Tongue (tissue), 3 donors: ENCODE measurements at places on chromosomes 1 and 21. TPM values are rescaled to one million over a fixed set of nuclear protein-coding genes. Genes with fewer than 3 reads are reported as not detected.

The SASS6 gene
- 3.9 TPM for total RNA-seq

The CFAP141 gene
- not detected for total RNA-seq

The COL24A1 gene
- 4.9 TPM for total RNA-seq

The GCSAML gene
- total RNA-seq = 0.72 TPM

The SLC25A34 gene
- total RNA-seq = 2.9 TPM

The C2CD2 gene
- total RNA-seq = 12.1 TPM

The OR2L3 gene
- total RNA-seq = 0.10 TPM

The FCGR3A gene
- total RNA-seq = 3.4 TPM

The MYOM3 gene
- 440 TPM for total RNA-seq

The KCNQ4 gene
- total RNA-seq = 9.0 TPM

The ARHGEF16 gene
- 7.6 TPM for total RNA-seq

- DNase-seq = no peak
These were observed 30.5 kb upstream of the DISP1 start for GRCh38 chr1:222784371-222784770.

GRCh38 chr1:1788646-1789431 lies 10.6 kb upstream of the NADK start:
- no peak for DNase-seq

- DNase-seq = no peak
These were observed 51.6 kb upstream of the HAO2 start for GRCh38 chr1:119316870-119317416.

DNA sequence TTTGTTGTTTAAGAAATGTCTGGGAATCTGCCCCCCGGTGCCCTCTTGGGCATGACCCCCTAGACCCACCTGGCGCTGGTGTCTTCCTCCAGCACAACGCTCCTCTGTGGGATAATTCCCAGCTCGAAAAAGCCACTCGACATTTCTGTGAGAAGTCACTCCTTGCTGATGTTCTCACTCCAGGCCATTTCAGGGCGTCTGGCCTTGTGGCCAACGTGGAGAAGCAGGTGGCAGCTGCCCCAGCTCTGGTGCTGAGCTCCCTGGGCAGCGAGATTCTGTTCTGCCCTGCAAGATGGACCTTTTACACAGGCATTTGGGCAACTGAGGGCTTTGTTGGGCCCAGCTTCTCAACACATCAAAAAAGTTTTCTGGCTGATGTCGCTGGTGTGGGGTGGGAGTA lies 147.7 kb upstream of the WNT4 start:
- no peak for DNase-seq

- DNase-seq = no peak
These were observed 152.9 kb downstream of the ZBTB18 start for GRCh38 chr1:244204004-244204403.

DNA sequence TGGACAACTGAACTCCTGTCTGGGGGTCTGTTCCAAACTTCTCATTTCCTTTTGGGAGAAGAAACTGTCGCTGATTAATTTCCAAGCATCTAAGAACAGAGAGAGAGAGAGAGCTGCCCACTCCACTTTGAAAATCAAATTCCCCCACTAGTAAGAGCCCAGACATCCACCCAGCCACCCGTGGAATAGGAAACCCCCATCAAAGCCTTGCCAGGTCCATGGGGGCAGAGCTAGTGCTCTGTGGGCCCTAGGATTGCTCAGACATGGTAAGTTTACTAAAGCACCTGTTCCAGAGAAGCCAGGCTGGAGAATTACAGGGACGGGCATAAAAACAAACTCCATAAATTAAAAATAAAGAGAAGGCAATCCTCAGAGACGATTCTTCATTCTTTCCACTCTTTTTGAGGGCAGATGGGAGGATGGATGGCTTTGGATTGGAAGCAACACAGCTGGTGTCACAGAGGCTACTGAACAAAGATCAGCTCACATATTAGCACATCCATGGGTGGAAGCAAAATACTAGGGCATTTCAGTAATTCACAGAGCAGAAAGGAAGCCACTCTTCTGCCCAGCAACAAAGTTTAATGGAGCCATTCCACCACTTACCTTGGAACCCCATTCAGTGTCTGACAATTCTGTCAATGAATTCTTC lies 103.9 kb downstream of the COLGALT2 start:
- no peak for DNase-seq

GRCh38 chr1:69263921-69264391 lies 303.8 kb upstream of the LRRC7 start:
- peak; percentile 12 for DNase-seq

GRCh38 chr1:24009406-24009805 lies 29.3 kb upstream of the SRSF10 start:
- no peak for DNase-seq

GRCh38 chr21:40587736-40588346 lies 259.1 kb downstream of the DSCAM start:
- DNase-seq = peak; percentile 29

GRCh38 chr1:115705085-115705951 lies 63.2 kb downstream of the CASQ2 start:
- no peak for DNase-seq

GRCh38 chr21:33075596-33076195 lies 5.8 kb downstream of the OLIG1 start:
- DNase-seq = no peak

DNA sequence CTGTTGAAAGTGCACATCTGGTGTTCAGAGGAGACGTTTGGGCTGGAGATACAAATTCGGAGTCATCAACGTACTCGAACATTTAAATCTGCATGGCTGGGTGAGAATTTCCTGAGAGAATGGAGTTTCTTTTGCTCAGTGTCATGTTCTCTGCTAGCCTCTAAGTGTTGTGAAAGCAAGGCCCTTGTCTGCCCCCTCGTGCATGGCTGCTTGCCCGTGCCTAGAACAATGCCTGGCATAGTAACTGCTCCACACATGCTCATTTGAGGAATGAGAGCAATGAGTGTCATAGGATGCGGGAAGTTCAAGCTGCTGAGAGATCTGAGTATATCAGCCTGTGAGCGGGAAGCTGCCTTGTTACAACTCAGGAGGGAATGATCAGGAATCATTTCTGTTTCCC lies 171.1 kb upstream of the CSF3R start:
- peak; percentile 85 for DNase-seq

DNA sequence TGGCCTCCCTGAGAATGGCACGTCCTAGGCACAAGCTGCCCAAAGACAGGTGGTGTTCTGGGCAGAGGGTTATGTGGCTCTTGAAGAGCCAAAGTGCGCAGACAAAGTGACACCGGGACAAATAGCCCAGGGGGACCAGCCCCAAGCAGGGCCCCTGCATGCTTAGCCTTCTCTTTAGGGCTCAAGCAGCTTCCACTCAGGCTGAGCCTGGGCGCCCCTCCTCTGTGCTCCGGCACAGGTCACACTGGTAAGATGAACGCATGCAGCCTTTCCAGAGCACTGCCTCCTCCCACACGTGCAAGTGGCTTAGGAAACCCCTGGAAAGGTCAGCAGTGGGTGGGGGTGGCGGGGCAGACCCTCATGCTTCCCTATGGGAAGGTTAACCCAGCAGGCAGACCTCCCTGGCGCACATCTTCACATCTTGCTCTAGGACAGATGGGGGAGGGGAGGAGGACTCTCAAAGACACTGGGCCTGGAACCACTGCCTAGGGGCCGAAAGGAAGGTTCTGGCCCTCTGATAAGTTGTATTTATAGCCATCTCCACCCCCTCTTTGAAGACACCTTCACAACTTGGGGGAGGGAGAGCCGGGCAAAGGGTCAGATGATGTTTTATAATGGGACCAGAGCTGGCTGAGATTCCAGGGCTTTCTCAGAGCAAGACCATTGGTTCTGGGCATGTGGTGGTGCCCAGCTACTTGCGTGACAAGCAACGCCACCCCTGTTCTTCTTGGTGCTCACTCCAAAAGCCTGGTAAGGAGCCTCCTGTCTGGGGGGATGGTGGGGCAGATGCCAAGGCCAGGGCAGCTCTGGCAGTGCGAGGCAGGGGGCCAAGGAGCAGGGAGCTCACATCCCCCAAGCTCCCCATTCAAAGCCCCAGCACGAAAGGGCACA lies 5.5 kb downstream of the KLHL21 start:
- DNase-seq = no peak

GRCh38 chr1:170807432-170807831 lies 127.9 kb upstream of the MROH9 start:
- DNase-seq = no peak

DNA sequence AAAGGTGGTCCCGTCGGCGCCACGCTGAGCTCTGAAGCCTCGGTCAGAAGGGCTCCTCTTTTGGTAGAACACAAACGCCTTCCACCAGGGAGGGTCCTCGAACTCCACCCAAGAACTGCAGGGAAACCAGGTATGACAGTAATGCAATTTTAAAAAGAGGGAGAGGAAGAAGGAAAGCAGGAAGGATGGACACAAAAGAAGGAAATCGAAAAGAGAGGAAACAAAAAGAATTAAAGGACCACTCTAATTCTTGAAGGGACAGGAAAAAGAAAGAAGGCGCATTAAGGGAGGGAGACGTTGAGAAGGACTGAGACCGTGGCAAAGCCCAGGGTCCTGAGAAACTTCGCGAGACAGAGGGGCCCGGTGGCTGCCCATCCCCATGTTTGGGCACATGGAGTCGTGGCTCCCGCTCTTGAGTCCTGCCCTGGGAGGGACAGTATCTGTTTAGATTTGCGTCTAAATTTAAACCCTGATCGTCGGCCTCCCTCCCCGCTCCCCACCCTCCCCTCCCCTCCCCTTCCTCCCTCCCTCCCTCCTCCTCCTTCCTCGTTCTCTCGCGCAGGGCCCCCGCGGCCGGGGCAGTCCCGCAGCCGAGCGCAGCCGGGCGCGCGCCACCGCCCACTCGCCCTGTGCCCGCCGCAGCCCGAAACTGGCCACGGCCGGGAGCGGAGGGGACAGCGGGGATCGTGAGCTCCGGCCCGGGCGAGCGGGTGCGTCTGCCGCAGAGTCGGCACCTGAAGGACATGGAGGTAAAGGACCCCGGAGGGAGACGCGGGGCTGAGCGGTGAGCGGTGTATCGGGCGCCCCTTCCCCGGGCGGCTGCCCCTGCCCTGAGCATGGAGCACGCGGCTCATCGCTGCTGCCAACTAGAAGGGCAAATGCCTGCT lies at the start of gene RCSD1:
TSS of gene RCSD1 (plus strand) at position 552 of the 887 bp plus-strand sequence. CDS start at position 744, 192 bp downstream.
- DNase-seq = peak; percentile 62

GRCh38 chr1:34790985-34791384 lies 1.8 kb upstream of the GJA4 start:
- DNase-seq = no peak

- DNase-seq = no peak
These were observed 1.4 kb downstream of the FOXD2 start for GRCh38 chr1:47439017-47439818.

DNA sequence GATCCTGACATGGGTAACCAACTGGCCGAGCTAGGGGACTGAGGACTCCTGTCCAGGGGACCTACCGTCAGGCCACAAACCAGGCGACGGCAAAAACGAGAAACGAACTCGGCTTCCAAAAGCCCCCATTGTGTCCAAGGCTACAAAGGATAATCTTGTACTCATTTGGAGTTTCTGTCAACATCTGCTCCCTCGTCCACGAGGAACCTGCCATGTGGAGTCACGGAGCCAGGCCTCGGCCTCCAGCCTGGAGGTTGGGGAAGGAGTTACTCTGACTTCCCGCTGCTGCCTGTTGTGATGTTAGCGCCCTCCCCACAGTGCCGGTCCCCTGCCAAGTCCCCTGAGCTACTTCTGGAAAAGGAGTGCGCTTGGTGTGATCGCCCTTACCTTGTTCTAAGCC lies 7.3 kb downstream of the KRTAP10-1 start:
- DNase-seq = no peak

- DNase-seq = no peak
These were observed 71.2 kb upstream of the RUNX3 start for GRCh38 chr1:25001125-25001915.

DNA sequence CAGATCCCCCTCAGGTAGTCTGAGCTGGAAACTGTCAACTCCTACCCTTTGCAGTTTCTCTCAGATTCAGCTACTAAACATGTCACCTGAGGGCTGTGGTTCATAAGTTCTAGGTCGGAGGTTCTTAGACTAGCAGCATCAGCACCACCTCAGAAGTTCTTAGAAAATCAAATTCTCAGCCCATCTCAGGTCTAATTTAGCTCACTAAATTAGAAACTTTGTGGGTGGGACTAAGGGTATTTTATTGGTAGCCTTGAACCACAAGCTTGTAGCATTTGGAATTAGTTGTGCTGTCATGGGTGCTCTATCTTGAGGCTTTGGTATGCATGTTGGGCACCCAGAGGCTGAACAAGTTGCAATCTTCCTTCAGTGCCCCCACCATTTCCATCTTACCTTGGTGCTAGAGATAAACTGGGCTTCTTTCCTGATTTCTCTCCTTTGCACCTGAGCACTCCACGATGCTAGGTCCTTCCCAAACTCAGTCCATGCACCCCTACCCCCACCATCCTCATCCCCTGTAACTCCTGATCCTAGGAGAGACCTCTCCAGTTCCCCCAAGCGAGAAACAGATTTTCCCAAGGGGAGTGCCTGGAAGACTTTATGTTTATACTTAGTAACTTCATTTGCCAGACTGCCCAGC lies 54.2 kb downstream of the S1PR1 start:
- DNase-seq = no peak

- no peak for DNase-seq
These were observed 11.7 kb downstream of the ST3GAL3 start for GRCh38 chr1:43719063-43719462.
